CD4-positive, alpha-beta memory T cell (primary cell): ENCODE measurements at places on chromosomes 2 and 18. TPM values are rescaled to one million over a fixed set of nuclear protein-coding genes. Genes with fewer than 3 reads are reported as not detected.

- no peak for DNase-seq
- no peak overlapping the region for H3K4me3 ChIP-seq
- H3K4me1 ChIP-seq: peaks cover 11% of the 10 kb centered on the region
These were observed 32.1 kb downstream of the MARCHF7 start for GRCh38 chr2:159744363-159744762.

SCN7A gene
- polyA plus RNA-seq: not detected

REG1A gene
- not detected for polyA plus RNA-seq

- no peaks in the 10 kb centered on the region for H3K36me3 ChIP-seq
- no peak overlapping the region for H3K27ac ChIP-seq
- H3K4me3 ChIP-seq: no peak overlapping the region
- no peak for DNase-seq
- no peaks in the 10 kb centered on the region for H3K27me3 ChIP-seq
These were observed 111.5 kb upstream of the EPC2 start for GRCh38 chr2:148533004-148533403.

DNA sequence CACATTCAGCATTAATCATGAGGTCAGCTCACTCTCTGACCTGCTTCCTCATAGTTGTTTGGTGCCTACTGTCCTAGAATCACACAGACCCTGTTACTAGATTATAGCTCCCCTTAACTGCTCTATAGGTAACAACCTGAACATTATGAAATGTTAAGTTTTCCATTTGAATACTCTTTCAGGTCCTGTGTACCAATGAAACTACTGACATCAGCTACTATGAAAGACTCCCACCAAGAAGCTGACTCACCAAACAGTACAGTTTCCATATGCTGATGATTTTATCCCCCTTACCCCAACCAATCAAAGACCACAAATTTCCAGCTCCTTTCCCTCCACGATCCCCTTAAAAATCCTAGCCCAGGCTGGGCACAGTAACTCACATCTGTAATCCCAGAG, 56.3 kb downstream of the SRBD1 start:
- H3K4me3 ChIP-seq: no peak overlapping the region
- H3K36me3 ChIP-seq: no peaks in the 10 kb centered on the region
- no peak for DNase-seq
- H3K27ac ChIP-seq: no peak overlapping the region
- H3K27me3 ChIP-seq: no peaks in the 10 kb centered on the region

DNA sequence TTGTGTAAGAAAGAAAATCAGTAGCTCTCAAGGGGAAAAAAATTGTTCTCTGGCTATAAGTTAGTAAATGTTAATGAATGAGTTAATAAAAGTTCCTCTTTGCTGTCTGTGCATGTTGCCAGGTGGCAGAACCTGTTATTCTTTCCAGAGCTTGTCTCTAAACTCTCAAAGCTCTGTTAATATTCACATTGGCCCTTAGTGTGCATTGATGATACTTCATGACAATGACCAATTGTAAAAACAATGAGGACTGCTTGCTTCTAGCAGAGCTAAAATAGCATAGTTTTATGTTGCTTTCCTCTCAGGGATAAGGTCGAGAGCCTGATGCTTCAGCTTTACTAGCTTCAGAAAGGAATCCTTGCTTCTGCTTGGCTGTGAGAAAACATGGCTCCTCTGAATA, 91.5 kb downstream of the RAD51AP2 start:
- DNase-seq: no peak
- no peak overlapping the region for H3K27ac ChIP-seq
- H3K4me3 ChIP-seq: no peak overlapping the region
- H3K36me3 ChIP-seq: no peaks in the 10 kb centered on the region
- no peaks in the 10 kb centered on the region for H3K27me3 ChIP-seq

GRCh38 chr2:205660521-205661124, 21.7 kb upstream of the NRP2 start:
- no peaks in the 10 kb centered on the region for H3K27me3 ChIP-seq
- no peak overlapping the region for H3K27ac ChIP-seq
- no peaks in the 10 kb centered on the region for H3K36me3 ChIP-seq
- peak; percentile 15 for DNase-seq

IFIH1 gene
- polyA plus RNA-seq: 13.1 TPM

CRACDL gene
- polyA plus RNA-seq: 0.25 TPM

RGPD4 gene
- 0.03 TPM for polyA plus RNA-seq

DNA sequence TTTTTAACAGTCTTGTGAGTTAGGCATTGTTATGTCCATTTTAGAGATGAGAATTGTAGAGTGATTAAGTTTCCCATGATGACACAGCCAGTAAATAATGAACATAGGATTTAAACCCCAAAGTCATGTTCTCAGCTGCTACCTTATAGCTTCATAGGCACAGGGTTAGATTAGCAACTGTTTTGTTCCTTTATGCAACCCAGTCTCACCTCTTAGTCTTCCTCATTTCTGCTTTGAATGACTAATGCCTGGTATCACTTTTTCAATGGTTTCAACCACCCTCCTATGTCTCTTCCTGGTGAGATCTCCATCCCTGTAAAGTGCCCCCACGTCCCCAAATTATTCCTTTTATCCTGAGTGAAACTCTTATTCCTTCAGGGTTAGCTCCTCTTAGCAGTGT, 44.3 kb downstream of the MFSD6 start:
- H3K36me3 ChIP-seq: peaks cover 10% of the 10 kb centered on the region
- no peak overlapping the region for H3K27ac ChIP-seq
- H3K4me3 ChIP-seq: no peak overlapping the region
- H3K27me3 ChIP-seq: no peaks in the 10 kb centered on the region
- no peak for DNase-seq
- H3K4me1 ChIP-seq: peaks cover 11% of the 10 kb centered on the region

ST6GAL2 gene
- not detected for polyA plus RNA-seq
